ENCODE measurements at places on chromosomes 4 and X.

GRCh38 chrX:39559229-39559628 lies 538.5 kb downstream of the BCOR start:
- DNase-seq, result no peak

- no peak for DNase-seq
Measured at GRCh38 chr4:6751611-6752485, 30.7 kb upstream of the KIAA0232 start.

DNA sequence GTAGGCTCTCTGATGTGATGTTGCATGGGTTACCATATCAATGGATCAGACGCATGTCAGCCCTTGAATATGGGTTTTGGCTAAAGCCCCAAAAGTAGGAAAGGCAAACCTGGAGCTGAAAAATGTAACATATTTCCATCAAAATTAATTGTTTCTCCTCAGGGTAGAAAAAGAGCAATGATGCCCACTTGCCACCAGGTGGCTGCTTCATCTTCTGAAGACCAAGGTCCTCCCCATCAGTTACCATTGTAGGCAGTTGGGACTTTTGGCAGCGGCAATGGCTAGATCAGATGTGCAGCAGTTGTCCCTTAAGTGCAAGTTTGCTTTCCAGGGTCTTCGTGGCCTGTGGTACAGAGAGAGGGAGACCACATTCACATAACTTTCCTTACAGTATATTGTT lies 118.2 kb downstream of the NAF1 start:
- DNase-seq, result no peak

GRCh38 chrX:108025954-108026600 lies 18.8 kb upstream of the VSIG1 start:
- no peak for DNase-seq

DNA sequence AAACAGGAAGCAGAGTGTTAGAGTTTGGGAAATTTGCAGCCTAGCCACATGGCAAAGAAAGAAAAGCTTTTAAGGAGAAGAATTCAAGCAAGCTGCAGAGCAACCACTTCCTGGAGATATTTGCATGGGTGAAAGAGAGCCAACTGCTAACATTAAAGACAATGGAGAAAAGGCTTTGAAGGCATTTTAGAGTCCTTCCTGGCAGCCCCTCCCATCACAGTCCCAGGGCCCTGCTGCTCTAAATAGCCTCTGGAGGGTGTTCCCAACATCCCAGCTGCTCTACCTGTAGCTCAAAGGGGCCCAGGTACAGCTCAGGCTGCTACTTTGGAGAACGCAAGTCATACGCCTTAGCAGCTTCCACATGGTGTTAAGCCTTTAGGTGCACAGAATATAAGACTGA lies 235.9 kb upstream of the FMR1 start:
- DNase-seq, result no peak

DNA sequence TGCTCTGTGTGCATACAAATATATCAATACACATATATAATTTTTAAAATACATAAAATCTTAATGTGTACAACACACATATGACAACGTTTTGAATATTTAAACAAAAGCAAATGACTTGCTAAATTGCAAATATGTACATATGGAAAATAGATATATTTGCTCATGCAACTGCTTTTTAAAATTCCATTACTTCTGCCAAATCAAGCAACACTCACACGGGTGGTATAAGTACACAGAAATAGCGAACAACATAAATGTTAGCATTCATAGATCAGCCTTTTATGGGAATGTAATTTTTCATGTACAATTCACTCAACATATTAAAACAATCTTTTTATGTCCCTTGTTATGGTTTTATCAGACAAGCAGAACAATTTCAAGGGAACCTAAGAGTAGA lies 116.3 kb downstream of the DMD start:
- no peak for DNase-seq

DNA sequence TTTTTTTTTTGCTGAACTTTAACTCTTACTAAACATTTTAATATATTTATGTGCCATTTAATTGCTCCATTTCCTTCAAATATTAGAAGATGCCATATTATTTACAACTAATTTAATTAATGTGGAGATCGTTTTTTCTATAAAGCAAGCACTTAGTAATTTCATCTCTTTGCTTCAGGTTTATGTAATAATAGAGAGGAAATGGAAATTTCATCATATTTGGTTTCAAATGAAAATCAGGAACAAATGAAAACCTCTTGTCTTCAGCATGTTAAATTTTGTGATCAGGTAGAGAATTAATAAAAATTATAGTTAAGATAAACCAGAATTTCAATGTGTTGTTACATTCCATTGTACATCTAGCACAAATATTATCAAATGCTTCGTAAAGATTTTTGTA lies 120.1 kb downstream of the SYNPO2 start:
- no peak for DNase-seq

DNA sequence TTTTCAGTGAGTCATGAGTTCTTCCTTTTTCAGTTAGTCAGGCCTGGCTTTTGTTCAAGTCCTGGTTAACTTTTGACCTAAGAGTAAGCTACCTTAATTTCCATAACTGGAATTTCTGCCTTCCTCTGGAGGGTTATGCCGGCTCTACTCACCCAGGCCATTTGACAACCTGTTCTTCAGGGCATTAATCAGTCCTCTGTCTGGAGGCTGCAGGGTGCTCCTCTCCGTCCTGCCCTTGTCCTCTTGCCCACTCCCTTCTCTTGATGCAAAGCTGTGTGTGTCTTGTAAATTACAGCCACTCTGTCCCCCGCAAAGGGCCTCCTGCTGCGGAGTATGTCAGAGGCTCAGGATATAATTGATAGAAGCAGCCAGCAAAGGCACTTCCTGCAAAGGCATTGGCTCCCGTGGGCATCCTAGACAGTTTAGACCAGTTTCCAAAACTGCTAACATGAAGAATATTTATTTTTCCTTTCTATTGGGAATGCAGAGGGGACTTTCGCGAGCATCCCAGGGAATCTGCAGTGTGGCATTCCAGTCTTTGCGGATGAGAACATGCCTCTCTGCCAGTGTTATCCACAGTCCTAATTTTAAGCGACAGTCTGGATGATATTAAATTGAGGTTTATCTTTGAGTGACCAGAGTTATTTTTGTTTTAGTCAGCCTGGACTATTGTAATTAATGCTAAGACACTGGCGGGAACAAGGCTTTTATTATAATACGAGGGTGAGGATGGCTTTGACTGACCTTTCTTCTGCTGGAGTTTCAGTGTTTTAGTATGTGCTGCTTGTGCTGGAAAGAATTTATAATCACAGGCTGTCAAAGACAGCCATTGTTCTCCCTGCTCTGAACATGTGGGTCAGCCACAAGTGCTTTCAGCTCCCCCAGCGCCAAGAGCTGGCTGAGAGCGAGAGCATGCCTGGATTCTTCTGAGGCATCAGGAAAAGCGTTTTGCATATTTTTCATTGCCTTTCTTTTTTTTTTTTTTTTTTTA lies 74.2 kb downstream of the LIMCH1 start:
- DNase-seq, result no peak

DNA sequence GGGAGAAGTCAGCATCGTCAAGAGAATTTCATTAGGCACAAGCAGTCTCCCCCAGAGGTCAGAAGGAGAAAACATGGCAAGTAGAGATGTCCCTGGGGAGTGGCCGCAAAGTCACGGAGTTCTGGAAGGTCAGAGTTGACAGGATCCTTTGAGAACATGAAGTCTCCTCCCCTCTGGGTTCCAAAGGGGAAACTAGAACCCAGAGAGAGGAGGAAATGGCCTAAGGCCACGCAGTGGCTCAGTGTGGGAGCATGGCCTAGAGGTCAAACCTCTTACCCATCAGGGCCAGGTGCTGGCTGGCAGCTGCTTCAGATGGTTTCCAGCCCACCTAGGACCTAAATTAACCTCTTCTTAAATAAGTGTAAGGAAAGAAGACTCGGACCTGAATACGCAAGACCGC lies 884 bp downstream of the IDH3G start:
- DNase-seq, result no peak

DNA sequence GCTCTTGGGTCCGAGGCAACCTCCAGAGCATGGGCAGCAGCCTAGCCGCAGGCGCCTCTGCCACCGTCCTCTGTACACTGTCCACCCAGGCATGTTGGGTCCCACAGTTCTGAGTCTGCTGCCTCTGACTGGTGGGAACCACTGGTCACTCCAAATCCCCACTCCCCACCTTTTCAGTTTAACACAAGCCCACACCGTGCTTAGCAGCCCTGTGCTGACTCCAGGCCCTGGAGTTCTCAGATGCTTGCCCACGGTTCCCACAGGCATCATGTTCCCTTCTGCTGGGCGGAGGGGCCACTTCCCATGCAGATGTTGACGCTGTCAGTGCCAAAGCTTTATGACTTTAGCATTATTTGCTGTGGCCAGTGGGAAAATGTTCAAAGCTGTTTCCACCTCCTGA lies 104.5 kb downstream of the SCD5 start:
- DNase-seq, result no peak

DNA sequence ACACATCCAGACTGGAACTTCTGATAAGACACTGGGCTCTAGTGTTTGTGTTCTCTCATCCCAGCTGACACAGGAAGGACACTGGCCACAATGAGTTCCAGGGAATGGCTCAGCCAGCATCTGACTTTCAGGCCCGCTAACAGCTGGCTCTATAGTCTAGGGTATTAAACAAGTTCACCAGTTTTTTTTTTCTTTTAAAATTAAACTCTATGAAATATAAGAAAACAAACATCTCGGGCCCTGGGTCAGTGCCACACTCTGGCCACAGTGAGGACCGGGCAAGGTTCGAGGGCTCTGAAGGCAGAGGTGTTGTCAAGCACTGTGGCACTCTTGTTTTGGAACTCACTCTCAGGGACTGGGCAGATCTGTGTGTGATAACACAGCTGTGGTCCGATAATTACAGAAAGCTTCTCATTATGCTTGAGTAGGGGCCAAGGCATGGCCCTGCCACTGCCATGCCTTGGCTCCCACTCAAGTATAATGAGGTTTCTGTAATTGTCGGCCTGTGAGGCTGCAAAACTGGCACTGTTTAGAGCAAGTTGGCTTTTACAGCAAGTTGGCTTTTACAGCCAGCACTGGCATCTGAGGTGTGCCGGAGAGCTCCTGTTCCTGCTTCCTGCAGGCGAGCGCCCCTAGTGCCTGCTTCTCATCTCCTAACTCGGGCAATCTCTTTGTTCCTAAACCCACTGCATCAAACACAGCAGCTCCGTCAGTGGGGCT lies 62.8 kb downstream of the PPP1R2C start:
- DNase-seq, result peak; percentile 3

DNA sequence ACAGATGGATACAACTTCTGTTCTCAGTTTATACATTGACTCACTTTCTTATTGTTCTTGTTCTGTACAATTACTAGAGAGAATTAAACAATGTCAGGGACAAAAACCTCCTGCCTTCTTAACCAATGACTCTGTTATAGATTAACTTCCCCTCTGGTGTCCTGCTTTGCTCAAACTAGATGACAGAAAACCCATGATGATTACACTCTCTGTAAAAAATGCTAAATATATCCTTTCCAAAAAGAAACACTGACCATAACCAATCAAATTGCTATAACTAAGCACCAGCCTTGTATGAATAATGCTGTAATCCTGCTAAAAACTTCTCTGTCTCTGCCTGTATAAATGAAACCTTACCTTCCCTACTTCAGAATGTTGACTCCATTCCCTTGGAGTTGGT lies 29.8 kb upstream of the IL13RA2 start:
- no peak for DNase-seq

DNA sequence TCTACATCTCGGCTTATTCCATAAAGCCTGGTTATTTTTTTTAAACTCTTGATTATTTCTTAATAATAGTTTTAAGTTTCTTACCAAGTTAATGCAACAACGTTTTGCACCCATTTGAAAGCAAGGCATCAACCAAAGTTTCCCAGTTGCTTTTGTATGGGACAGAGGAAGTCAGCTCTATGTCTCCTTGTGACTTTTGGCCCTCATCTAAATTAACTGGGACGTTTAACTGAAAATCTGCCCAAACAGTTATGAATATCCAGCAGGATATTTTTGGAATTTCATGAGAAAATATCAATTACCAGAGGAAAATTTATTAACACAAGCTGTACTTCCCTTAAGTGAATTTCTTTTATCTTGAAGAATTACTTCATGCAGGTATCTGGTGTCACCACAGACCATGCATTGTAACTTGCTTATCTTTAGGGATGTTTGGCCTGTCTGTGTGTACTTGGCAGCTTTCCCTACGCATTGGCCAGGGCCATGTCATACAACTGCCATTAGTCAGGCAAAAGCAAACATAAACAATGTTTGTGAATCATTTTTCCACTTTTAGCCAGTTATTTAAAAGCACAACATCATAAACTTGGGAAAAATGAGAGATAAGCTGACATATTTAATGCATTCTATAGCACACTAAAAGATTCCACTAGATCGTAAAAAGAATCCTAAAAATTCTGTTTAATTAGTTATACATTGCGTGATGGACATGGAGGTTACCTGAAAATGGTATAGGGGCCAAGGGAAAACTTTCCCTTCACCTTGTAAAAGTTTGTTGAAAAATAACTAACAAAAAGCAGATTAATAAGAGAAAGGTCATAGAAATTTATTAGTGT lies 101.4 kb upstream of the PDE5A start:
- no peak for DNase-seq

GRCh38 chrX:110003167-110004156 lies 548 bp downstream of the TMEM164 start:
- no peak for DNase-seq

- DNase-seq, result no peak
Measured at GRCh38 chrX:130263016-130263415, 5.7 kb downstream of the ZNF280C start.

DNA sequence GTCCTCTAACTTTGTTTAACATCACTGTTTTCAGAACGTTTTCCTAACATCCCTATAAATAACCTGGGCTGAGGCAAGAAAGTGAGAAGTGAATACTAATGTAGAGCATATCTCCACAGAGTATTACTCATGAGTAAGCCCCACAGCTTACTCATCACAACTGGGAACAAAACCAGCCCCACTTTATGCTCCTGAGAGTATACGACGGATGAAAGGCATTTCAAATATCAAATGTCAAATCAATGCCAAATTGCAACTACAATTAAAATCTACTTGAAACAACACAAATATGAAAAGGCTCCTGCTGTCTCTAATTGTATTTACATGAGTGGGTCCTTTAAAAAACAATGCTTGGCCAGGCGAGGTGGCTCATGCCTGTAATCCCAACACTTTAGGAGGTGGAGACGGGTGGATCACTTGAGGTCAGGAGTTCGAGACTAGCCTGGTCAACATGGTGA lies 41.2 kb downstream of the SH3RF1 start:
- no peak for DNase-seq
